ENCODE measurements at places on chromosomes 11 and 22.

- DNase-seq, result no peak
Measured at GRCh38 chr11:6320411-6321155, at the start of gene CAVIN3. TSS of gene CAVIN3 (minus strand) at chr11:6320501. CDS start at chr11:6320476, 25 bp downstream.

DNA sequence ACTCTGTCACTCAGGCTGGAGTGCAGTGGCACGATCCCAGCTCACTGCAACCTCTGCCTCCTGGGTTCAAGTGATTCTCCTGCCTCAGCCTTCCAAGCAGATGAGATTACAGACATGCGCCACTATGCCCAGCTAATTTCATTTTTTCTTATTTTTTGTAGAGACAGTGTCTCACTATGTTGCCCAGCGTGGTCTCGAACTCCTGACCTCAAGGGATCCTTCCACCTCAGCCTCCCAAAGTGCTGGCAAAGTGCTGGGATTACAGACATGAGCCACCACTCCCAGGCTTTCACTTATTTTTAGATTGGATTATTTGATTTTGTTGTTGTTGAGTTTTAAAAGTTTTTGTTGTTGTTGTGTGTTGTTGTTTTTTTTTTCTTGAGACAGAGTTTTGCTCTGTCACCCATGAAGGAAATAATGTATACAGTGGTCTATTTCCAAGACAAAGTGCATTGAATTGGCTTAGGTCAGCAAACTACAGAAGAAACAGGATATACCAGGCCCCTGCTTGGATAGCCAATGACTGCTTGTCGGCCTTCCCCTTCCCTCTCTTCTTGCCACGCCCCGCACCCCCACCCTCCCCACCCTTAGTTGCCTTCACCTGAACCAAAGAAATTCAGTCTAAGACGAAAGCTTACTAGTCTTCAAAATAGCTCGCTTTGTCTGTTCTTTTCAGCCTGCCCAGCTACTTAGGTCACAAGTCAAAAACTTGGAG is 91.8 kb upstream of the CLDN5 start:
- no peak for DNase-seq

GRCh38 chr11:43282607-43283440 is 29.0 kb upstream of the API5 start:
- DNase-seq, result no peak

GRCh38 chr11:121198491-121198890 is 94.1 kb upstream of the SC5D start:
- DNase-seq, result no peak

DNA sequence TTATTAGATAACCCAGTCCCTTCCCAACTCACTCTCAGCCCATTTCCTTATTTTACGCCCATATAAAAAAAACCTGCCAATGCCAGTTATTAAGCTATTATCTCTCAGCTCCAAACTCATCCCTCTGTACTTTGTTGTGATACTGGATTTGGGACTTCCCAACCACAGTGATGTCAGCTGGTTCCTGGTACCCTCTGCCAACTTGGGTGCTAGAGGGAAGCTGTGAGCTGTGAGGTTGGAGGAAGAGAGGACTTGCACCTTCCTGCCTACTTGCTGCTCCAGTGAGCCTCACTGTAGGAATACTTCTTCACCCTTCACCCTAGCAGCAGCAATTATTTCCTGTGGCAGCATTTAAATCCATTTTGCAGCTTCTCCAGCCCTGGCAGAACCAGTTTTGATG is 19.2 kb upstream of the CSF2RB start:
- DNase-seq, result no peak

- DNase-seq, result no peak
Measured at GRCh38 chr22:37163575-37164504, 14.1 kb upstream of the IL2RB start.

- no peak for DNase-seq
Measured at GRCh38 chr11:126398296-126398695, 42.8 kb downstream of the ST3GAL4 start.

DNA sequence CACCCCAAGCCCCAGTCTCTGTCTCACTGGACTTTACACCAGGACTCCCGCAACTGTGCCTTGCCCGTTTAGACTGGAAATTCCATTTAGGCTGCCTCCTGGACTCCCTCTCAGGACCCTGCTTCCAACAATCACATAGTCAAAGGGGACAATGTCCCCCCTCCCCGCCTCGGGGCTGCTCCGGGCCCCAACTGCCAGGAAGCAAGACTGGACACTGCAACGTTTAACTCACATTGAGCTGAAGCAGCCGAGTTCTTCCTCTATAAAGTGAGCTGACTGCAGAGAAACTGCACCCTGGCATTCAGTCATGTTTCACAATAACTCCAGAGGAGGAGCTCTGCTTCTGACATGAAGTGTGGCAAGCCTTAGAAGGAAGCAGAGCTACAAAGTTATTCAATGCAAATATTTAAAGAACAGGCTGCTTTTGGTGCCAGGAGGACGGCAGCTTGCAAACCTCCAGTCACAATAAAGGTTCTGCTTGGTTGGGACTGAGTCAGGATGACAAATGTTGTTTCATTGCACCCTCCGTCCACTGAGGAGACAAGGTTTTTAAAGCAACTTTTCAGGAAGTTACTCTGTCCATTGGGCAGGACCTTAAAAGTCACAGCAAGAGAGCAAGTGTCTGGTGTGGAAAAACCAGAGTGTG is 19.9 kb downstream of the PACSIN2 start:
- no peak for DNase-seq

DNA sequence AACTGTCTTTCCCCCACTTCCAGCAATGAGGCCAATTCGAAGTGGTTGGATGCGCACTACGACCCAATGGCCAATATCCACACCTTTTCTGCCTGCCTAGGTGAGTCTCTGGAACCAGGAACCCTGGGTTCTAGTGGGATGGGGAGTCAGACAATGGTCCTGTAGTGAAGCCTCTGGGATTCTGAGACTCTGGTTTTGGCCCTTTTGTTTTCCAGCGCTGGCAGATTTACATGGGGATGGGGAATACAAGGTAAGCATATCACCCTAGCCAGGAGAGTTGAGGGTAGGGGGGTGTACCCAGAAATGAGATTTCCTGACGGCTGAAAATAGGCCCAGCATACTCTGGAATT is 530 bp downstream of the BBS1 start:
- DNase-seq, result no peak

DNA sequence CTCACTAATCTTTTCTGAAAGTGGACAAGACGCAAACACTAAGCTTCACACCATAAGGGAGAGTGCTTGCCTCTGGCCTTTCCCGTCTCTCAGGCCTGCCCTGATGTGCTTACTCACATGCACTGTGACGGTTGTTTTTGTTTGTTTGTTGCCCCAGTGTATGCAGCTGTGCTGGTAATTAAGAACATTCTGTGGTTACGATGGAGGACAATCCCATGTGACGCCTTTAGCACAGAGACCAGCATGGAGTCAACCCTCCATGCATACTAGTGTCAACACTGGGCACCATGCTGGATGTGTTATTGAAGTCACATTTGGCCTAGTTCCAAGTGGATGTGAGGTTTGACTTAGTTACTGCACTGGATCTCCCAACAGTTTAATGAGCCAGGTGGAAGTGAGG is 27.8 kb upstream of the CDON start:
- peak; percentile 95 for DNase-seq

GRCh38 chr11:124052966-124053365 is 11.8 kb upstream of the OR10G7 start:
- DNase-seq, result no peak

DNA sequence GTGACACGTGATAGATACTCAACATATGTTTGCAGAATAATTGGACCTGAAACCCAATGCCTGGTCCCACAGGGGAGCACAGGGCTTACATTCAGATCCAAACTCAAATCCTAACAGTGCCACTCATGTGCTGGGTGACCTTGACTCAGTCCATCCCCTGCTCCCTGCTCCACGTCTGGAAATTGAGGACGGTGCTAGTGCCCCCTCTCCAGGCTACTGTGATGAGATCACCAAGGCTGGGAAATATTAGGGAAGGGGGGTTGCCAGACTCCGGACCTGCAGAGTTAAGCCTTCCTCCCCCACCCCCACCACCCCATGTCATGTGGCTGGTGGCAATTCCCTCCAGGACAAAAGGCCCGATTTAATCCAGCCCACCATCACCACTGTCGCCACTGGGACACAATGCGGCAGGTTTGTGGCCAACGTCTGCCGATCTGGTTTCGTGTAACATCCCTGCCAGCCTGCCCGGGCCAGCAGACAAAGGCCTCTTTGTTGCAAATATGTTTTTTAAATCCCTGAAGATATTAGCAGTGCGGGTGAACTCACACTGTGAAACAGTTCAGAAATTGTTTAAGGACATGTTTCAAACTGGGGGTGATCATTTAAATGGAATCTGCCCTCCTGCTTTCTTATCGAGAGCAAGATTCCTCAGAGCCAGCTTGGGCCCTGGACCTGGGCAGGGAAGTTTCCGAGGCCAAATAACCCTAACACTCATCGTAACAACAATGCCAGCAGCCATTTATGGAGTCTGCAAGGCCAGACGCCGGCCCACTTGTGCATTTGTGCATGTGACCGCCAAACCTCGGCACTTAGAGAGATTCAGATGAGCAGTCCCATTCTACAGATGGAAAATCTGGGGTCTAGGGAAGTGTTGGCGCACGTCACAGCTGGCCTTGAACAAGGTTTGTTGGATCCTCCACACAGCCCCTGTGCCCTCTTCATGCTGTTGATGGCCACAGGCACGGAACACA is 19.6 kb upstream of the MN1 start:
- no peak for DNase-seq

DNA sequence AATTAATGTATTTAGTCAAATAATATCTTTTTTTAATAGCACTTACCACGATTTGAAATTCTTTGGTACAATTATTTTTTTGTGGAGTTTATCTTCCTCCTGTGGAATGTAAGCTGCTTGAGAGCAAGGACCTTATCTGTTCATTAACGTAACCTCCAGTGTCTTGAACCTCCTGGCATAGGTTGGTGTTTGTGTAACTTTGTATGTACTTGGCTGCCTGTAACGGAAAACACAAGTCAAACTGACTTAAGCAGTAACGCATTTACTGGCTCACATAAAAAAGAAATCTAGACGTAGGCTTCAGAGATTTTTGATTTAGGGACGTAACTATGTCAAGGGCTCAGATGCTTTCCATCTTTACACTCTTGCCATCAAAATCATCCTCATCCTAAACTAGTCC is 56.1 kb downstream of the ARHGEF12 start:
- no peak for DNase-seq

DNA sequence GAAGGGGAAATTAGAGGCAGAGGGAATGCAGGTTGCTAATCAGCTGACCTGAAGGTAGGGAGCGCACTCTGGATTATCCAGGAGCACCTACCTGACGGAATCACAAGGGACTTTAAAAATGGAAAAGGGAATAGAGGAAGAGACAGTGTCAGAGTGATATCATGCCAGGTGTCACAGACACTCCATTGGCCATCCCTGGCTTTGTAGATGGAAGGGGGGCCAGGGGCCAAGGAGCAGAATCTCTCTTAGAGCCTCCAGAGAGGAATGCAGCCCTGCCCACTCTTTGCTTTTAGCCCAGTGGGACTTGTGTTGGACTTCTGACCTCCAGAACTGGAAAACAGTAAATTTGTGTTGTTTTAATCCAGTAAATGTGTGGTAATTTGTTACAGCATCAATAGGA is 37.9 kb downstream of the DKK3 start:
- DNase-seq, result no peak

DNA sequence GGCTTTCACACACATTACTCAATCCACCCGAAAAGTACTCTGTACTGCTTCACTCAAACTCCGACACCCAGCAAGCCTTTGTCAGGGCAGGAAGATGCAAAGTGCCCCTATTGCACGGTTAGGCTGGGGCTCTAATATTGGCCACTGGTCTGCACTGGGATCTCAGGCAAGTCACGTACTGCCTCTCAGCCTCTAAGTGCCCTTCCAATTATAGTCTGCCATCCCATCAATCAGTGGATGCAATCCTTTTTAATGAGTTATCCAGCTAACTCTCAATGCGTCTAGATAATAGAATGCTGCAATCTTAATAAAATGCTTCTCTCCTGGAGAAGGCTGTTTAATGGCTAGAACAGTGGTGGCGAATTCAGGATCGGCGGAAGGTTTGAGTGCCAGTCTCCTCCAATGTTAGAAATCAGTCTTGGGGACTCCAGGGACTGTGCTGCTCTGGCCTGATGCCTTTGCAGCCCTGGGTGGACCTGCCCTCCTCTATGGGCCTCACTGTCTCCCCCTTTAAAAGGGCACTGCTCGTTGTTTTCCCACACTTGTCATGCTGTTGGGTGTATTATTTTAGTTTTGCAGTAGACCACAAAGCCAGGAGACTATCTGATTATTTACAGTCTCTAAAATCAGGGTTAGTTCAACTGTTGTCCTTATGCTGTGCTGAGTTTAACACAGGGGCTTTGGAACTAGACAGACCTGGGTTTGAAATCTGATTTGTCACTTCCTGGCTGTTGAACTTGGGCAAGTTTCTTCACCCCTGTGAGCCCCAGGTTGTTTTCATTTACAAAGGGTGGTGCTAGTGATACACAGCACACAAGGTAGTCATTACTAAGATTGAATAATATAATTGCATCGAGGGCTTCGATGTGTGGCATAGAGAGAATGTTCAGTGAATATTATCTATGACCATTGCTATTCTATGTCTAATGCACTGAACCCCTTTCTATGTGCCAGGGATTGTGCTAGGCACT is 36.7 kb downstream of the CLMP start:
- DNase-seq, result no peak

- no peak for DNase-seq
Measured at GRCh38 chr22:28999919-29000556, 61.6 kb downstream of the C22orf31 start.

DNA sequence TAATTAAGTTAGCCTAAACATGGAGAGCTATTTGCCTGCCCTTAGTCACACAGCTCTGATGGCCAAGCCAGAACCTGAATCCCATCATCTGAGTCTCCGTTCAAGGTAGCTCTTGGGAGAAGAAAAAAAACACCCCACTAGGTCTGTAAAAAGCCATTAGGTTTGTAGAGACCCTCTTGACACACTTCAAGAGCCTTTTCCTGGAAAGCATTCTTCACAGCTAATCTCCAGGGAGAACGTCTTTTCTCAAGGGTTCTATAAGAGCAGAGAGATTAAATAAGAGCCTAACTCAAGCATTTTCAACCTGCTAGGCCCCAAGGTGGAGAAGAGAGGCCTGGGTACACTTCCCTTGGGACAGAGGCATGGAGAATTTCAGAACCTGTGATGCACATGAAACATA is 61.6 kb upstream of the NAV2 start:
- DNase-seq, result no peak

DNA sequence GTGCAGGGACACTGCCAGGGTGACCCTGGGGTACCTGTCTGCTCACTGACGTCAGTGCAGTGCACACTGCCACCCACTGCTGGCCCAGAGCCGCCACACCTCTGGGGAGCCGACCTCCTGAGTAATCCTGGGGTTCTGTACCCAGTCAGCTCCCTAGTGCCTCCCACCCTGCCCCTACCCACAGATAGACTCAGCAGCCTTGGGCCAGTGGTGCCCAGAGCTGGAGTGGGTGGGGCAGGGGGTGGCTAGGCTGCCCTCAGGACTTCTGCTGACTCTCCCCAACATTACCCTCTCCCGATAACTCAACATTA is 5.8 kb downstream of the NRXN2 start:
- DNase-seq, result no peak

- no peak for DNase-seq
Measured at GRCh38 chr11:15539645-15540044, 424.9 kb downstream of the INSC start.

- no peak for DNase-seq
Measured at GRCh38 chr11:9956483-9956882, 292.6 kb downstream of the SWAP70 start.

Data from NCI-H2029 treated with DMSO at 0.1 percent for 48 hours (cell line).